ENCODE measurements at places on chromosomes 6 and 20.

GRCh38 chr20:37498066-37498665, 22.9 kb upstream of the NNAT start:
- no peak for DNase-seq

DNA sequence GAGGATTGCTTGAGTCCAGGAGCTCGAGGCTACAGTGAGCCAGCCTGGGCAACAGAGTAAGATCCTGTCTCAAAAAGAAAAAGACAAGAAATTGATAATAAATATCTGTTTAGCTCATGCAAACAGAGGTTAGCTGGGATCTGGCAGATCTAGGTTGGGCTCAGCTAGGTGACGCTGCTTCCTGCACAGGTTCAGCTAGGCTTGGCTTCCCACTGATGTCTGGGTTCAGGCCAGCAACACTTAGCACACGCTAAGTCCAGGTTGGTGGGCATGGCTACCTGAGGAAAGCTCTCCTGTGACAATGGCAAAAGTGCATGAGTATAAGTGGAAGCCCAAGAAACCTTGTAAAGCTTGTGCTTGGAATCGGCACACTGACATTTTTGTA, 48.7 kb downstream of the RIN2 start:
- DNase-seq: no peak

- DNase-seq: no peak
Observed at GRCh38 chr6:56775498-56776166, 132.9 kb upstream of the DST start.

- no peak for DNase-seq
Observed at GRCh38 chr6:127385668-127386430, 42.4 kb upstream of the ECHDC1 start.

- DNase-seq: no peak
Observed at GRCh38 chr6:44631968-44632367, 244.5 kb downstream of the CDC5L start.

GRCh38 chr20:3071610-3072529, at the start of gene OXT:
Gene OXT (plus strand): TSS chr20:3071620. CDS start chr20:3071656, 36 bp downstream.
- DNase-seq: no peak

GRCh38 chr20:57310821-57311514, 18.6 kb upstream of the SPO11 start:
- peak; percentile 45 for DNase-seq

DNA sequence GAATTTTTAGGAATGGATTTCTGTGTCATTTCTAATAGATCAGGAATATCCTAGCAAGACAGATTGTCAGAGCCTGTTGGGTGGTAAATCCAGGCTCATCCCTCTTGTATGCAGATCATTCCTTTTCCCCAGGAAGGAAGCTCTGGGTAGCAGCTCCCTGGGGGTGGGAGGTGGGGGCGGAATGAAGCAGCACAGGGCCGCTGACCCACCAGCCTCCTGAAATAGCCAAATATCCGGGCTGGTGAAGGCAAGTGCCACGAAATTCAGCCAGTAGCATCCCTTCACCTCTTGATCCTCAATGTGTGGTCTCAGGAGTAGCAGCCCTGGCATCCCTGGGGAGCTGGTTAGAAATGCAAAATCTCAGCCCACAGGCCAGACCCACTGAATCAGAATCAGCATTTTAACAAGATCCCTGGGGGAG, 256.9 kb downstream of the LRFN2 start:
- DNase-seq: no peak

DNA sequence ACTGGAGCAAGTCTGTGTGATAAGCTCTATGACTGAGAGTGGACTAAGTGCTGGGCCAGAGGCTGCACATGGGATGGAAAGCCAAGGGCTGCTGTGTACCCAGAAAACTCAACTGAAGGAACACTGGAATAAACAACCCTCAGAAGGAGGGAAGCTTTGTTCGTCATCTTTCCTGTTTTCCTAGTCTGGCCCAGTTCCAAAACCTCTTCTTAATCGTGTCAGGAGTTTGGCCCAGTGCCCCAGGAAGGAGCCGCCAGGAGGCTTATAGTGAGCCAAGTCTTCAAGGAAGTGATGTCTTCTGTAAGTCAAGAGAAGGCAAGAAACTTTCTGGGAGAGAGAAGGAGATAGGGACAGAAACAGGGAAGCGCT, 23.3 kb upstream of the TOP1 start:
- no peak for DNase-seq

DNA sequence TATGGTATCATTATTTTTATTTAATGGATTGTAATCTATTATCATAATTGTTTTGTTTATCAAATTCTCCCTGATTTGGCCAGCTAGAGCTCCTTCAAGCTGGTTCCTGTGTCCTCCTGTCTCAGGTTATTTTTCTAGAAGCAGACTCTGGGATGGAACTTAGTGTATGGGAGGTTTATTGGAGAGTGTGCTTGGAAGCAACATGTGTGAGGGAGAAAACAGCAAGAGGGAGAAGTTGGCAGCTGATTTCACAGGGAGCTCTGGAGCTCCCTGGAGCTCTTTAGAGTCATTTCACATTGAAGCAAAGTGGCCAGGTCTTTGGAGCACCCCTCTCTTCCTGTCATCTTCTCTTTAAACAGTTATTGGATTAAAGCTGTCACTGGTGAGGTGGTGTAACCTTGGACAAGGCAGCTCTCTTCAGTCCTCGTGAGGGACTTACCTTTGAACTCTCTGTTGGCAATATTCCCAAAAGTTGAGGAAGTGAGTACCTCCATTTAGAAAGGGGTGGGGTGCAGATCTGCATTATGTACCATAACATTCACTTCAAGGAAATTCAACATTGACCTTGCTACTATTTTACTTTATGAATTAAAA, 103.6 kb downstream of the PHF3 start:
- no peak for DNase-seq

GRCh38 chr6:41344876-41345275, 9.5 kb downstream of the NCR2 start:
- no peak for DNase-seq

- no peak for DNase-seq
Observed at GRCh38 chr6:14922706-14923460, 323.0 kb upstream of the JARID2 start.

- DNase-seq: no peak
Observed at GRCh38 chr6:115759051-115759450, 301.6 kb downstream of the FRK start.

- no peak for DNase-seq
Observed at GRCh38 chr20:57582432-57583288, 21.8 kb downstream of the PCK1 start.

GRCh38 chr6:115078555-115078954, 735.7 kb upstream of the HS3ST5 start:
- DNase-seq: no peak

- DNase-seq: no peak
Observed at GRCh38 chr6:44247338-44248302, 719 bp downstream of the HSP90AB1 start.

- DNase-seq: no peak
Observed at GRCh38 chr6:46199387-46199786, 28.6 kb upstream of the ENPP5 start.

- DNase-seq: no peak
Observed at GRCh38 chr6:6191476-6191875, 129.0 kb downstream of the F13A1 start.

GRCh38 chr6:74658391-74658790, 547.5 kb downstream of the COL12A1 start:
- no peak for DNase-seq

- no peak for DNase-seq
Observed at GRCh38 chr6:158654498-158654897, 4.6 kb downstream of the SYTL3 start.

DNA sequence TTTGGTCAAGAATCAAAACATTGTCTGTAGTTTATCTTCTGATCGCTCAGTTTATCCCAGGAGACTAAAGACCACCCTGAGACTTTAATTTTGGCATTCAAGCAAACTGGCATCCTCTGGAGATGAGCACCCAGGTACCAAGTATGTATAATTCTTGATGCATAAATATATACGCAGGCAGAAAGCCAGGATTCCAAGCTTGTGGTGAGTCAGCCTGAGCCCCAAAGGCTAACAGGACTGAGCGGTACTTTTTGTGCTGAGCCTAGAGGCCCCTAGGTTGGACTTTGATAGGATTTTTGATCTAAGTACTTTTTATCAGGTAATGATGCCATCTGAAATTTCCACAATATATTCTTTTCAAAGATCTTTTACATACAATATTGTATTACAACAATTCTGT, 301.3 kb downstream of the TFAP2B start:
- no peak for DNase-seq

GRCh38 chr6:34226731-34227586, 9.7 kb upstream of the HMGA1 start:
- no peak for DNase-seq
